Activated CD4-positive, alpha-beta T cell treated with anti-CD3 and anti-CD28 coated beads for 4 hours (primary cell): ENCODE measurements at places on chromosomes 11 and 22.

DNA sequence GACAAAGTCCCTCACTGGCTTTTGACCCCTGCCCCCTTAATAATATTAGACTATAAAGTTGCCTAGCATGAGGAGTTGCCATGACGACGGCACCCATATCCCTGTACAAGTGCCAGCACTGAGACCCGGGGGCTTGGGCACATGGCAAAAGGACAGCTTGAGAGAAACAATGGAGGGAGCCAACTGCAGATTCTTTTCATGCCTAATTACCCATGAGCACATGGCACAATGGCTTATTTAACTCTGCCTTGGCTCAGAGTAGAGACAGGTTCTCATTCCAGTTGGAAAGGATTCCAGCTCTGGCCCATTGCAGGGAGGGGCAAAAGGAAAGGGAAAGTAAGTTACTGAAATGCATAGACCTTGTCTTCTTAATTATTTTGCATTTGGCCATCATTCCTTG, 261.2 kb upstream of the UBASH3B start:
- no peak for DNase-seq

DNA sequence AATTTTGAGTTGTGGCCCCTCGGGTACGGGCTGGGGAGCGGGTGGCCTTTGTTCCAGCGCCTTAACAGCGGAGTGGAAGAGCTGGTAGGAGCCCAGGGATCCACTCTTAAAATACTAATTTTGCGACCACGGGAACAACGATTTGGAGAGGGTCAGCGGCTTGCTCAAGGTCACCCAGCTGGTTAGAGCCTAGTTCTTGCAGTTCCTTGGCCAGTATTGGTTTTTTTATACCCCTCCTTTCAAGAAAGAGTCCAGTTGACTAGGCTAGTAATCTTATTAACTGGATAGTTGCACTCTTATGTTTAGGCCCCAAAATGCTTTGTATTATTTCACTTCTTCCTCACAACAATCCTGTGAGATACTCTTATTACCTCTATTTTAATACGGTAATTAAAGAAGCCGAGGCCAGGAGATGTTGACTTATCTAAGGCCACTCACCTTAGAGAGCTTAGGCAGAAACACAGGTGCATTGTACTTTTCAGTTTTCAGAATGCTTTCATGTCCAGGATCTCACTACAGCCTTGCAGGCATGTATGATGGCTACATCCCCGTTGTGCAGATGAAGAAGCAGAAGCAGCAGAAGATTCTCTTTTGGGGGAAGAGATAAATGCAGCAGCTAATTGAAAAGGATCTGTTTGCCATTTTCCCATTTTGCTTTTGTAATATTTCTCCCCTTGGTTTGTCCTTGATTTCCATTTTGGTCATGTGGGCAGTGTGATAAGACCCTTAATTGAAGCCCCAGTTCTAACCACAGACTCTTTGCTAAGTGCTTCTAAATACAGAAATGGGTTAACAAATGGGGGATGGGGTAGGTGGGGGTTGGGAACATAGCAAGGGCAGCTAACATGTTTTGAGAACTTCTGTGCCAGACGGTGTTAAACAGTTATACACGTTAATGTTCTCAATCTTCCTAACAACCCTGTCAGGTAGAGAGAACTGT, 1.4 kb downstream of the SREBF2 start:
- no peak for DNase-seq

GRCh38 chr11:63917692-63918506, 935 bp upstream of the RCOR2 start:
- DNase-seq: peak; percentile 26

- DNase-seq: no peak
Observed at GRCh38 chr11:126698576-126698975, 302.0 kb downstream of the KIRREL3 start.

DNA sequence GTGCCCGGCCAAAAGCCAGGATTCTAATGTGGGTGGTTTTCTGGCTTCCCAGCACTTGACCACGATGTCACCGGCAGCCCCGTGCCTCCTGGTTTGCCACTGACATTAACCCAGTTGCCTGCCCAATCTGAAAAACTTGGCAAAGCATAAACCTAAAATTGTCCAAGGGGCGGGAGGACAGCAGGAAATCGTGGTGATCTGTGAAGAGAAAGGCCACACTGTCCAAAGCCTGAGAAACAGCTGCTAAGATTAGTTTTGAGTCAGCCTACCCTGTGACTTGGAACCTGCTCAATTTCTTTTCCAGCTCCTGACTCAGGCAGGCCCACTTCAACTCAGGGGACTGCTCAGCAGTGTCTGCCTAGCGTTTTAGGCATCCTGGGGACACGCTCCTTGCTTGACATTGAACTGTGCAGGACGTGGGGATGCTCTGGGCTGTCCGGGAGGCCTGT, 8.2 kb upstream of the F2 start:
- no peak for DNase-seq

DNA sequence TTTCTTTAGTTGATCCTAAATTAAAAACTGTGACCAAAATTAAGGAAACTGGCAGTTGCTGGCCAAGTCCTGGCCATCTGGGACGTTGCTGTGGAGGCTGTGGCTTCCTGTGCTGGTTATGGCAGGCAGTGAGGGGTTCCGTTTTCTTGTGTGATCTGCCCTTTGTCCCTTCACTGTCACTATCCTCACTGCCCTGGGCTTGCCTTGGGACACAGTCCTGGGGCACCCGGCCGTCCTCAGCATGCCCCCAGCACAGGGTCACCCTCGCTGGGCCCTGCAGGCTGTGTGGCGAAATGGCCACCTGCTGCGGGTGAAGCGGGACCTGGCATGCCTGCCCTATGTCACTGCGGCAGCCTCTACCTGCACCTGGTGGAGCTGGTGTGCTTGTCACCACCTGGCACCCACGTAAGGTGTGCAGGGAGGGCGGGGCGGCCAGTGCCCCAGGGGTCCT, 52.5 kb upstream of the SLC22A12 start:
- DNase-seq: no peak

GRCh38 chr22:28394513-28395110, 285.0 kb downstream of the TTC28 start:
- DNase-seq: no peak

DNA sequence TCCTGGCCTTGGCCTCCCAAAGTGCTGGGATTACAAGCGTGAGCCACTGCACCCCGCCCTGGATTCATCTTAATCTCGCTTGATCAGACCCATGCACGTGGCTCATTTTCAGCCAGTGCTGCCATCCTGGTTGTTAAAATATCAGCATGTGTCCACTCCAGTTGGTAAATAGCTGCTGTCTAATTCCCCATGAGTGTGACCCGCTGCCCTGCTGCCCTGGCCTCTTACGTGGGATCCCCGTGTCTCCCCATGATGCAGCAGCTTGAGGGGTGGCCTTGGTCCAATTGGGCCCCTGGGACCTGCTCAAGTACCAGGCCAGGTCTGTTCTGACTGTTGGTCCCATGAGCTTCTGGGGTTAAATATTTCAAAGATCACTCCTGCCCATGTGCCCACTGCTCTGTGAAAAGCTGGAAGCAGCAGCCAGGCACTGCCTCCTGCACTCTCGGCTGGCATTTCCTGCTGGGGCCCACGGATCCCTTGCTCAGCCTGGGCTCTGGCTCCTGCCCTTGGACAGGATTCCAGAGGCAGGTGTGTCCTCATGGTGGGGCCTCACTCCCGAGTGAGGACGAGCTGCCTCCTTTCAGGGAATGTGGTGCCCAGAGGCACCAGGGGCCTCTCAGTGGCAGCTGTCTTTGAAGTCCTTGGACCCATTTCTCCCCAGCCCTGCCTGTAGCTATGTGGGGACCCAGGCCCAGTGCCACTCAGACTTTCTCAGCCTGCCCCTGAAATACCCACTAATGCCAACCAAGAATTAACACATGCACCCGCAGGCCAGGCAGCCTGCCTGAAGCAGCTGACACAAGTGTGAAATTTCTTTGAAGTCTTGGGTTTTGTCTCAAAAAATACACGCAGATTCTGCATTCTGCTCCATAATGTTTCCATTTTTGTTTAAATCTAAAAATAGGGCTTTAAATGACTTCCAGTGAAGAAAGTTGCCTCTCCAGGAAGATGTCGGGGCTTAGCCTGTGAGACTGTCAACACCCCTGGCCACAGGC, 38.1 kb upstream of the PRDM11 start:
- DNase-seq: no peak

GRCh38 chr11:86941077-86941870, 13.9 kb downstream of the FZD4 start:
- no peak for DNase-seq

DNA sequence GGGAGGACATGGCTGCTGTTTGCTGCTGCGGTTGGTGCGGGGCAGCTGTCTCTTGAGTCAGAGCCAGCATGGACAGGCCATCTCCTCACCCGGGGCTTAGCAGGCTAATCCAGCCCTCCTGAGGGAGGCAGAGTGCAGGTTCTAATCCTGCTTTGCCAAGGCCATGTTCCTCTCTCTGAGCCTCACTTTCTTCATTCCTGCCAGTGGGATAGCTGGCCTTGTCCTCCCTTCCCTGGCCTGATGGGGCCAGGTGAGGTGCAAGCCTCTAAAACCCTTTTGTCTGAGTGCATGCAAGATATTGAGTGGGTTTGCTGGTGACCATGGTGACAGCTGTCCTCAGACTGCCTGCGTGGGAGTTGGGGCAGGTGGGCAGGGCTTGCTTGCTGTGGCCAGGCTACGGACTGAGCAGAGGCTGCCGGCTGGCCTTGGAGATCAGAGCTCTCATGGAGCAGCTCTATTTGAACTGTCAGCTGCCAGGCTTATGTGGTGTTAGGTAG, 3.6 kb downstream of the USP35 start:
- DNase-seq: no peak

DNA sequence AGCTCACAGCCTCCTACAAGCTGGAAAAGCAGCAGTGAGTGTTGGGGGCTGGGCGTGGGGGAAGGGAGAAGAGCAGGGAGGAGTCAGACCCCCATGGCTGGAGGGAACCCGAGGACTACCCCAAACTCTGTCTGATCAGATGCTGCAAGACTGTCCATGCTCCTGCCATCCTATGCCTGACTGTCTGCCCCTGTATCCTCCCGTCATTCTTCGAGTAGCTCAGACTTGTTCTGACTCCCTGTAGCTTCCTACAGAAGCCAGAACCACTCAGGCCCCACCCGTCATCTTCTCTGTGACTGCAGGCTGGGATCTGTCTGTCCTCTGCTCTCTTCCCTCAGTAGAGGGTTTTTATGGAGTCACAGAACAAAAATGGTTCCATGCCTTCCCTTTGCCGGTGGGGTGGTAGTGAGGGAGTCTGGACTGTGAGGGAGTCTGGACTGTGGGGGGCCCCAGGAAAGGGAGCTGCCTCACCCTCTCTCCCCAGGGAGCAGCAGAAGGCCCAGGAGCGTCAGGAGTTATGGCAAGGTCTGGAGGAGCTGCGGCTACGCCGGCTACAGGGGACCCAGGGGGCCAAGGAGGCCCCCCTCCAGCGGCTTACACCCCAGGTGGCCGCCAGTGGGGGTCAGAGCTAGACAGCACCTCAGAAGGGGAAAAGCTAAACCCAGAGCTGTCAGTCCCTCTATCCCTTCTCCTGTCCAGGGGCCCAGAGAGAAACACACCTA, 2.3 kb downstream of the GPHA2 start:
- DNase-seq: no peak

- no peak for DNase-seq
Observed at GRCh38 chr11:129223701-129224149, 31.6 kb upstream of the ARHGAP32 start.

- DNase-seq: no peak
Observed at GRCh38 chr22:24054356-24054755, 43.3 kb downstream of the CABIN1 start.

DNA sequence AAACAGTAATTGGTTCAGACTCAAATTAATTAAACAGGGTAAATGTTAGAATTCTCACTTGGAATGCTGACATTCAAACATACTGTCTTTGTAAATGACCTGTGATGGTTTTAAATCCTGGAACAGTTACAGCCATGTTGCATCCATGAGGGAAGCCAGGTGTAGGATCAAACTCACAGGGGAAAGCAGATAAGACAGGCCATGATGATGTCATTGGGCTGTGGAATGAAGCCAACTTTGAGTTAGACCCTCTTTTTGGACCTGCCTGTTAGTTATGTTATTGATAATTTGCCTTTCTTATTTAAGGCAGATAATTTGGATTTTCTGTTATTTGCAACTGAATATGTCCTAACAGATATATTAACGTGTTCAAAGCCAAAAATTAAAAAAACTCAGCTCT, 39.3 kb upstream of the ABTB2 start:
- DNase-seq: no peak

DNA sequence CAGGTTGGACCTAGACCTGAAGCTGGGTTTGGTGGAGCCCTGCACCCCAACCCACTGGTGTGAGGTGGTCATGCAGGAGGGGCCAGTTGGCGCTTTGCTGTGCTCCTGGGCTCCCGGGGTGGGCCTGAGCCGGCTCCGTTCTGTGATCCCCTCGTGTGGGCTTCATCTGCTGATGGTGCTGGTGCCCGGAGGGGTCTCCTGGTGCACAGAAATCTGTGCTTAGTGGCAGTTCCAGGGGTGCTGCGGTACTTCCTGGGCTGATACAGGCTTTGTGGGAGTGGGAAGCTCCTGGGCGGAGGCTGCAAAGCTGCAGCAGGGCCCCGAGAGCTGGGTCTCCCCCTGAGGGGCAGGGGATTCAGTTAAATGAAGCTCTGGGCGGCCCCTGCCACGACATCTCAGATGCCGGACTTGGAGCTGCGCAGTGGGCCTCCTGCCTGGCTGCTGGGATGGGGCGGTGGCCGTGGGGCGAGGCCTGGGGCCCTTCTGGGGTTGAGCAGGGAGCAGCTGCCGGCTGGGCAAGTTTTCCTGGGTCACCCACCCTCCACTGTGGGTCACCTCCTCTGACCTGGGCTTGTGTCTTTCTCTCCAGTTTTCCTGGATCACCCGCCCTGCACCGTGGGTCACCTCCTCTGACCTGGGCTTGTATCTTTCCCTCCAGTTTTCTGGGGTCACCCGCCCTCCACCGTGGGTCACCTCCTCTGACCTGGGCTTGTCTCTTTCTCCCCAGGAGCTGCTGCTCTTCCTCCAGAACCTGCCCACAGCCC, 410.5 kb downstream of the TBC1D22A start:
- no peak for DNase-seq

- DNase-seq: no peak
Observed at GRCh38 chr11:120343429-120343828, 7.2 kb downstream of the ARHGEF12 start.

DNA sequence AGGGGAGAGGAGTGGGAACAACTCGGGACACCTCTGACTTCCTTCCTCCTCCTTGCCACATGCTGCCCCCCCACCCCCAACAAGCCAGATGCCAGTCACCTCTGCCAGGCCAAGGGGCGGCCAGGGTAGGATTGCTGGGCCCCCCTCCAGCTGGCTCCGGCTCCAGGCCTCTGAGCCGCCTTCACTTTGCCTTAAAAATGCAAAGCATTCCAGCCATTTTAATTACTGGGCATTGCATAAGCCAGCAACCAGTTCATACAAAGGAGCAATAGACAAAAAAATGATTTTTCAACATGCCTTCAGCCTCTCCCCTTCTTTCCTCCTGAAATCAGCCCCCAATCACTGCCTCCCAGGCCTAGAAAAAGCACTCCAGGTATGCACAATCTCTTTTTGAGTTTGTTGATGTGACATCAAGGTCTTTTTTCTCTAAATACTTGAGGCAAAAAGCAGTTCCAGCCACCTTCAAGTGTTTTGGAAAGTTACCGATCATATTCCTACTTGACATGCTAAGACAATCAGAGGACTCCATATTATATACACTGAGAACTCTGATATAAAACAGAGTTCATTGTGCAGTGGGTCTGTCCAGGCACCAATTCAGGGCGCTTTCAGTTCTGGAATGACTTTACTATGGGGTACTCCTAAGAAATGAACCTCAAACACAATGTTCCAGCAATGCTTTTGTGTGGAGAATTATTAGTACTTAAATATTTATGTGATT, 12.4 kb upstream of the TIMP3 start:
- DNase-seq: no peak
